Peyer's patch (tissue), 4 donors: ENCODE measurements at places on chromosomes 5 and 9. TPM values are rescaled to one million over a fixed set of nuclear protein-coding genes. Genes with fewer than 3 reads are reported as not detected.

- no peaks in the 10 kb centered on the region for H3K27me3 ChIP-seq
- no peaks in the 10 kb centered on the region for H3K4me1 ChIP-seq
- no peak for DNase-seq
- H3K27ac ChIP-seq, result no peak overlapping the region
- no peak overlapping the region for H3K4me3 ChIP-seq
Measured at GRCh38 chr5:126097876-126098275, 325.3 kb upstream of the GRAMD2B start.

DNA sequence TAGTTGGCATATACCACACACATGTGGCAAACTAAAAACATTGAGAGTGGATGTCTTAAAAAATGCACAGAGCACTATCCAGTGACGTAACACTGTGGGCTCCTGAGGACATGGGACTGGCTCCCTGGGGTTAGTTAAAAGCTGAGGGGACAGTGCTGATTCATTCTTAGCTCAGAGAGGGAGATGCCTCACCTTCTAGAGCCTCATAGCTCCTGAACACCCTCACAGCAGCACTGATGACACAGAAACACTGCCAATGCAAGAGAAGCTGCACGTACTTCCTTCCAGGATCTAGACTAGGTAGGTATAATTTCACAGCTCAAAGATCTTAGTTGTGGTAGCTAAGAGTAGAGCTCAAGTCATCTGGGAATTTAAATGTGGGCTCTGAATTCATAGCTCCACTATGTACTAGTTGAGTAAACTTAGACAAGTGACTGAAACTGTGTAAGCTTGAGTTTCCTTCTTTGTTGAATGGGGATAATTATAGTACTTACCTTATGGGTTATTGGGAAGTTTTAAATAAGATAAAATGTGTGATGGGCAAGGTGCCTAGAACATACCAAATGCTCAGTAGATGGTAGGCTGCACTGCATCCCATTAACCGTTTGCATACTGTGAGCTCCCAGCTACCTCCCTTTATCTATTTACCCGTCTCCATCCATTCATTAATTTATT, 279.9 kb downstream of the ASTN2 start:
- no peak overlapping the region for H3K27ac ChIP-seq
- no peaks in the 10 kb centered on the region for H3K27me3 ChIP-seq
- H3K4me3 ChIP-seq, result no peak overlapping the region
- no peaks in the 10 kb centered on the region for H3K4me1 ChIP-seq
- H3K36me3 ChIP-seq, result no peaks in the 10 kb centered on the region
- DNase-seq, result no peak

- H3K4me1 ChIP-seq, result peaks cover 13% of the 10 kb centered on the region
- H3K27me3 ChIP-seq, result no peaks in the 10 kb centered on the region
- DNase-seq, result no peak
- no peaks in the 10 kb centered on the region for H3K36me3 ChIP-seq
- no peak overlapping the region for H3K27ac ChIP-seq
- no peak overlapping the region for H3K4me3 ChIP-seq
Measured at GRCh38 chr9:133659516-133659915, 23.4 kb downstream of the DBH start.

- no peaks in the 10 kb centered on the region for H3K27me3 ChIP-seq
- no peaks in the 10 kb centered on the region for H3K36me3 ChIP-seq
- no peak for DNase-seq
Measured at GRCh38 chr9:126885131-126885641, 24.7 kb downstream of the ZBTB34 start.

DNA sequence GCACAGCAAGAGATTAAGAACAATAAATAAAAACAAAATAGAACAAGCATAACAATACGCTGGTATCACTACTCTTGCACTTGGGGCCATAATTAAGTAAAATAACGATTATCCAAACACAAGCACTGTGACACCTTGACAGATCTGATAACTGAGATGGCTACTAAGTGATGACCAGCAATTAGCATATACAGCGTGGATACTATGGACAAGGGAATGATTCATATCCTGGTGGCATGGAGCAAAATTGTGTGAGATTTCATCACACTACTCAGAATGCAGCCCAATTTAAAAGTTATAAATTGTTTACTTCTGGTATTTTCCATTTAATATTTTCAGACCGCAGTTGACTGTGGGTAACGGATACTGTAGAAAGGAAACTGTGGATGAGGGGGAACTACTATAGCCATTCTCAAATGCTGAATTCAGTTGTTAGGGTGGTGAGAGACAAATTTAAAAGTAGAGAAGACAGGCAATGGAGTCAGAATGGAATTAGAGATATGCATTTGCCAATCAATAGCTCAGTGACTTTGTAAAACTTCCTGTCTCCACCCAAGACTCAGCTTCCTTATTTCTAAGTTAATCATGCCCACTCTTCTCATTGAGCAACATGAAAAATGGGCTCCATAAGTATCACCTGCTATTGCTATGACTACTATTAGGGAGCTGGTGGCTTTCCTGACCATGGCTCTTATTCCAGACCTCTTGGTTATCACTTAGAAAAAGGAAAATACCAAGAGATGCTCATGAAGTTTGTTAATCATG, 300.8 kb downstream of the TRIM32 start:
- H3K27ac ChIP-seq, result no peak overlapping the region
- H3K36me3 ChIP-seq, result no peaks in the 10 kb centered on the region
- DNase-seq, result no peak

GRCh38 chr5:56281489-56282165, 48.5 kb upstream of the ANKRD55 start:
- no peak overlapping the region for H3K4me3 ChIP-seq
- H3K27me3 ChIP-seq, result no peaks in the 10 kb centered on the region
- no peak for DNase-seq
- no peaks in the 10 kb centered on the region for H3K4me1 ChIP-seq
- H3K36me3 ChIP-seq, result no peaks in the 10 kb centered on the region

- no peaks in the 10 kb centered on the region for H3K36me3 ChIP-seq
- no peaks in the 10 kb centered on the region for H3K27me3 ChIP-seq
- H3K27ac ChIP-seq, result no peak overlapping the region
- H3K4me1 ChIP-seq, result no peaks in the 10 kb centered on the region
- DNase-seq, result no peak
Measured at GRCh38 chr5:174303437-174304045, 258.0 kb downstream of the NSG2 start.

GRCh38 chr9:28206280-28206679, 633.0 kb upstream of the C9orf72 start:
- no peak overlapping the region for H3K4me3 ChIP-seq
- DNase-seq, result no peak
- no peaks in the 10 kb centered on the region for H3K36me3 ChIP-seq
- H3K27me3 ChIP-seq, result no peaks in the 10 kb centered on the region

RNF20 gene
- total RNA-seq, result 14.7 TPM

ADAMTS13 gene
- total RNA-seq, result 6.6 TPM

PCDHA7 gene
- total RNA-seq, result 1.2 TPM

IFNA13 gene
- not detected for total RNA-seq

ENTREP1 gene
- 19.8 TPM for total RNA-seq

SLC25A2 gene
- 4.0 TPM for total RNA-seq
